ENCODE measurements at places on chromosomes 6 and 20.
A peak's percentile ranks its signal among the peaks of the same experiment; 100 is the strongest.

- DNase-seq, result no peak
These were observed 16.0 kb upstream of the TNFRSF6B start for GRCh38 chr20:63680427-63680826.

DNA sequence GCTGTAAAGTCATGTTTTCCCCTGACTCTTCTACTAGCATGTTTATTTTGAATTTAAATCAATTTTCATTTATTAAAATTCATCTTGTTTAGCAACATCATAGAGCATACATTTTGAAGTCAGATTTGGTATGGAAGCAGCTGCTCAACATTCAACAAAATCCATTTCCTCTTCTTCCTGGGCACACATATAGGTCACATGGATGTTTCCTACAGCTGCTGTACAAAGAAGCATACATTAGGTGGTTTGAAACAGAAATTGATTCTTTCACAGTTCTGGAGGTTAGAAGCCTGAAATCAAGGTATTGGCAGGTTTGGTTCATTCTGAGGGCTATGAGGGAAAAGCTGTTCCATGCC, 495.2 kb downstream of the RFPL4B start:
- DNase-seq, result no peak

- DNase-seq, result peak; percentile 16
These were observed 55.9 kb downstream of the ANKEF1 start for GRCh38 chr20:10090588-10091166.

- no peak for DNase-seq
These were observed 329.1 kb upstream of the RUNX2 start for GRCh38 chr6:44999066-44999465.

DNA sequence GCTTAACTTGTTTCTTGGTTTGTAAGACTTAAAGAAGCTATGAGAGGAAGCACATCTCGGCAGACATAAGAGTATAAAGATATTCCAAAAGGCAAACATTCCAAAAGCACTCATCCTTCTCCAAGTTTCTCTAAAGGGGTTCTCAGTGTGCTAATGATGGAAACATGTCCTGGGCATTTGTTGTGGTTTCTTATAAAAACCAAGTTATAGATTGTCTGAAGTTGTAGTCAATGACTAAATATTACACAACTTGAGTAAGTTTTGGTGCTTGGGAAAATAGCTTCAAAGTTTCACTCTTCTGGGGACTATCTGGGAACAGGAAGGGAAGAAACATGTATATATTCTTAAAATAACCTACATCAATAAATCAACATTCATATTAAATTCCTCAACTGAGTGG, 128.3 kb upstream of the TBX18 start:
- no peak for DNase-seq

DNA sequence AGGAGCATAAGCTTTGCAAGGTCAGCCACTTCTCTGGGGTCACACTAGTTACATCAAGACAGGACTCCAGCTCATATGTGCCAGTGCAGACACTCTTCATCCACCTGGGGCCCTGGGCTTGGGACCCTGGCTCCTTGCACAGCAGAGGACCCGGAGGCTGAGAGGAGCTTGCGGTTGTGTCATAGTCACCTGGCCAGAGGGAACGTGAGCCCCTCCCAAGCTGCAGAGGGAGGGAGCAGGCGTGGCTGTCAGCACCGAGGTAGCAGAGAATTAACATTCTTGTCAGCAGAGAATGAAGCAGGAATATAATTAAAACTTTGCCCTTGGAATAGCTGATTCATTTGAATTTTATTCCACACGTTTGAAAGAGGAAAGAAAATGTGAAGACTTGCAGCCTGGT, 36.8 kb downstream of the BCAS4 start:
- no peak for DNase-seq

GRCh38 chr6:85066266-85066665, 301.9 kb upstream of the TBX18 start:
- DNase-seq, result no peak

- no peak for DNase-seq
These were observed 13.2 kb downstream of the QKI start for GRCh38 chr6:163427498-163428254.

GRCh38 chr6:30877419-30878262, 6.7 kb upstream of the DDR1 start:
- DNase-seq, result peak; percentile 78

DNA sequence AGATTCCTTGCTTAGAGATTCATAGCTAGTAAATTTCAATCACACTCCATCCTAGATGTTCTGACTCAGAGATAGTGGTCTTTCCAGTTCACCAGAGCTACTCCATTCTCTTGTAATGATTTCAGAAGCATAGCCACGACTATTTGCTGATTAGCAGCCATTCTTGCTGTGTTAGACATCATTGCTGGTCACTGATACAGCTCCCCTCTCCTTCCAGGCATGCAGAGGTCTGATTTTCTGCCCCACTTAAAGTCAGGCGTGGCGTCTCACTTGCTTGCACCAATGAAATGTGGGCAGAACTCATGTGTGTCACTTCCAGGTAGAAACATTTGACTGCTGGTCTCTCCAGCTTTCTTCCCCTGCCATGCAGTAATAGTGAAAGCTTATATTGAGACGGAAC, 168.9 kb upstream of the JARID2 start:
- no peak for DNase-seq

DNA sequence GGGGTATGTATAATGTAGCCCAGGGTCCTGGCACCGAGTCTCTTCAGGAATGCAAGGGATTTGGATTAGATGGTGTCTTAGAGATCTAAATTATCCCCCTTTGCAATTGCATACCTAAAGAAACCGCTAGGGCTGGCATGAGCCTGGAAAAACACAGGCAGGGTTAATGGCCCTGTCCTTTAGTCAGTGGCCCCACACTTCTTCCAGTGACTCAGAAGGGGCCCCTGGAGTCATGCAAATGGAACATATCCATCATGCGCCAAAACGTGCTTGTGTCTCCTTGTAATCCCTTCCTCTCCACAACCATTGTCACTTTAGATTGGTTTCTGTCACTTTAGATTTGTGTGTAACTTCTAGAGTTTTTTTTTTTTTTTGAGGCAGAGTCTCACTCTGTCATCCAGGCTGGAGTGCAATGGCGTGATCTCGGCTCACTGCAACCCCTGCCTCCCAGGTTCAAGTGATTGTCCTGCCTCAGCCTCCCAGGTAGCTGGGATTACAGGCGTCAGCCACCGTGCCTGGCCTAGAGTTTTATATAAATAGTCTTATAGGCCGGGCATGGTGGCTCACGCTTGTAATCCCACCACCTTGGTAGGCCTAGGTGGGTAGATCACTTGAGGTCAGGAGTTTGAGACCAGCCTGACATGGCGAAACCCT, 8.7 kb upstream of the MYBL2 start:
- DNase-seq, result peak; percentile 66

DNA sequence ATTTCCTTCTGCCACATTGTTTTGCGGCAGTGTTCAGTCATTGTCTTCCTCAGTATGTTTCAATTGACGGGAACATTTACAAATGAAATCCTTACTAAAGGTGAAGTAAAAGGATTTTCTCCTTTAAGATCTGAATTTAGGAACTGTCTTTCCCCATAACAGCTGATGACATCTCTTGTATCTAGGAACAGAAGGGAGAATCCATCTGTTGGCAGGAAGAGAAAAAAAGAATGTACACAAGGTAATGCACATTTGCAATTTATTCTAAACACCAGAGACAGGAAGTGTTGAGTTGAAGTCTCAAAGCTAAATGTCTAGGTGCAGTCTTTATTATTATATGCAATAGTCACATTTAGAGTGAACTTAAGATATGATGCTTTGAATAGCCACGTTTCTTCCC, 334.5 kb downstream of the HDGFL1 start:
- no peak for DNase-seq

Data from stimulated activated CD4-positive, alpha-beta T cell treated with anti-CD3 and anti-CD28 coated beads, Interleukin-4, amount 100 ng/mL, for 24 hours (primary cell).